Endothelial cell (in vitro differentiated cells): ENCODE measurements at places on chromosomes 6 and 20.

DNA sequence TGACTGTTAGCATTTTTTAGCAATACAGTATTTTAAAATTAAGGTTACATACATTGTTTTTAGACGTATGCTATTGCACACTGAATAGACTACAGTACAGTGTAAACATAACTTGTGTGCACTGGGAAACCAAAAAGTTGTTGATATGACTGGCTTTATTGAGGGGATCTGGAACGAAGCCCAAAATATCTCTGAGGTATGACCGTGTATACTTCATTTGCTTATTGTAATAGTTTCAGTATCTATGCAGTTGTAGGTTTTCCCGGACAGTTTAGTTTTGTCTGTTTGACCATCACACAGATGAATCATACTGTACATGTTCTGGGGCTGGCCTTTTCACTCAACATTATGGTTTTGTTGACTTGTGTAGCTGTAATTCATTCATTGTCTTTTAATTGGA is 6.9 kb upstream of the ZBTB12 start:
- DNase-seq, result no peak

- DNase-seq, result no peak
Measured at GRCh38 chr20:57815405-57815804, 105.6 kb upstream of the PMEPA1 start.

- DNase-seq, result peak; percentile 87
Measured at GRCh38 chr6:39302669-39303424, 11.4 kb downstream of the KCNK17 start.

- peak; percentile 93 for DNase-seq
Measured at GRCh38 chr20:10219452-10219791, 792 bp downstream of the SNAP25 start.

DNA sequence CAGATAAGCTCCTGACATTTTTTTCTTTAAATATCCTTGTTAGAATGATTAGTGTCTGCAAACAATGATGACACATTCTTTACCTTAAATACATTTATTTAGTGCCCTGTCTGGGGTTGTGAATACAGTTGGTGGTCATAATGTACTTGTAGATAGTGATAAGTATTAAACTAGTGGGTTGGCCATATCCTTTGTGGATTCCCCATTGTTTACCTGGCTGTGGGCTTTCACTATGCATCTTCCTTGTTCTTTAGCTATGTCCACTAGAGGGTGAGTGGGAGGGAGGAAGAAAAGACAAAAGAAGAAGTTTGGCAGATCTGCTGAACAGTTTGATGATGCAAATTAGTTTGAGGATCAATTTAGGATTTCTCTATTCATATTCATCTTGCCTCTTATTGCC is 15.7 kb downstream of the HS3ST5 start:
- no peak for DNase-seq

DNA sequence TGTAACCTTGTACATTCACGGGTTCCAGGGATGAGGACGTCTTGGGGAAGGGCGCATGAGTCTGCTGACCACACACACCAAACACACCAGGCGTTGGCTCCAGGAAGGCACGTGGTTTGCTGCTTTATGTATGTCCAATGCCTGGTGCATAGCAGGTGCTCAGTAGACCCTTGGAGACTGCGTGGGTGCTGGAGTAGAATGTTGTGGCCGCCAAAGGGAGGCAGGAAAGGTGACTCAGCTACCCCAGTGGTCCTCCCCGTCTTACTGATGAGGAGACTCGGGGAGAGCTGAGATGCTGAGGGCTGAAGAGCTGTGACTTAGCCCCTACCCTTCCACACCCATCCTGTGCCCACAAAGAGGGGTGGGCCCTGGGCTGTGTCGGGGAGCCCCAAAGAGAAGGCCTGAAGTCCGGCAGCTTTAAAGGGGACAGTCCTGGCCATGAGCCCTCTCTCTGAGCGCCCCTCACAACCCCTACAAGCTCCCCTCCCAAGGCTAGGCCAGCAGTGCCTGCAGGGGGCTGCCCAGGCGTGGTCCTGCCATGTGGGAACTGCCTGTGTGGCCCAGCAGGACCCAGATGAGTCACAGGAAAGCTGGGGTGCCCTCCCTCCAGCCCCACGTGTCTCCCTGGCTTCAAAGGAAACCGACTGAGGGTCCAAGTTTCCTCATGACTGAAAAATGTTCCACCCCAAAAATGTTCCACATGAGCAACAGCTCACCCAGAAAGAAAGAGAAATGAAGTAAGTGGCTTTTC is 28.0 kb upstream of the PTGIS start:
- no peak for DNase-seq

GRCh38 chr6:6052216-6052615 is 45.5 kb upstream of the NRN1 start:
- DNase-seq, result no peak

GRCh38 chr6:56902641-56903464 is 52.1 kb upstream of the BEND6 start:
- DNase-seq, result no peak

- DNase-seq, result no peak
Measured at GRCh38 chr6:31972709-31973350, 892 bp upstream of the DXO start.

DNA sequence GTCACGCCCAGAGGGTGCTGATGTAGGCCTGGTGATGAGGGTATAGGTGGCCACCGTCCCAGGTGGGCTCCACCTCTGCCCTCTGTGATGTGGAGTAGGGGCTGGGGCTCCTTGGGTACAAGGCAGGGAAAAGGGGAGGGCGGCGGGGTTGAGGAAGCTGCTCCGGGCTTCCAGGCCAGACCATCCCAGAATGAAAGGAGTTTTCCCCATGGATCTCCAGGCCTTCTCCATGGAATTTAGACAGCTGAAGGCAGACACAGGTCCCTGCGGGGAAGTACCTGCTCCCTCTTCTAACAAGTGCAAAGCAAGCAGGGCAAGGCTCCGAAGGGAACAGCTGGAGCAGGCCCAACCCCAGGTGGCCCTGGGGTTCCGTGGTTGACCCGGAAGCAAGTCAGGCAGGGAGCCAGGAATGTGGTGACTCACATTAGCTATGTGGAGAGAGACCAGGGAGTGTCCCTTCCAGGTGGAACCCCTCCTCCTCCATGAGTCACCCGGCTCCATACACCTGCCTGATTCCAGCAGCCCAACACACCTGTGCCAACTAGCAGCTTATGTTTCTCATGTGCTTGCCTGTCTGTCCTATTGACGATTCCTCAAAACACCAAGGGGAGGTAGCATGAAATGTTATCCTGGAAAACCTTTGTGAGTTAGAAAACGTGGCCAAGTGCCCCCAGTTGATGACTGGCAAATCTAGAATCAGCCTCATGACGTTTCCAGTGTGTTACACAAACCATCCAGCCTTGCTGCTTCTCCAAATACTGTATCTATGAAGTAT is 59.7 kb upstream of the SNX9 start:
- DNase-seq, result no peak

GRCh38 chr6:157469378-157469777 is 88.4 kb downstream of the ZDHHC14 start:
- DNase-seq, result no peak

DNA sequence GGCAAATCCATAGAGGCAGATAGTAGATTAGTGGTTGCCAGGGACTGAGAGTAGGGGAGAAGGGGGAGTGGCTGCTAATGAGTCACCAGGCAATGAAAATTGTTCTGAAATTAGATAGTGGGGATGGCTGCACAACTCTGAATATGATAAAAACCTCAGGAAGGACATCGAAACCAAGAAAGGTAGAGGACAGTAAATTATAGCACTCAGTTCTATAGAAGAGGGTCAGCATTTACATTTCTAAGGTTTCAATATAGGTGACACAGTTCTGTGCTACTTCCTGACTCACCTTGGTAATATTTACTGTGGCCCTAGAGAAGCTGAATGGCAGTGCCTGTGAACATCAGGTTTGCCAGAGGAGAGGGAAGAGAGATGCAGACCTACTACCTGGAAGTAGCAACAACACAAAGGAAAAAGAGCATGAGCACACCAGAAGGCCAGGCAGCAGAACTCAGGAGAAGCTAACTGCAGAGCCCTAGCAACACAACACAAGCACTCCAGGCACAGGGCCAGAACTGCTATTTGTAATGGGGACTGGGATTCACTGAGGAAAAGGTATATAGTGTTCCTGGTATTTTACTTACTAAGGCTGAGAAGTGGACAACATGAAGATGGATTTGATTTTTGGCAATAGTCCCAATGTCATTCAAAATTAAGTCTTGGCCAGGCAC is 75.9 kb downstream of the PLCG1 start:
- DNase-seq, result no peak

- DNase-seq, result no peak
Measured at GRCh38 chr6:107192830-107193229, 77.5 kb upstream of the BEND3 start.

GRCh38 chr6:153096792-153097191 is 34.3 kb downstream of the RGS17 start:
- no peak for DNase-seq

- DNase-seq, result no peak
Measured at GRCh38 chr6:927157-927556, 234.2 kb upstream of the EXOC2 start.

GRCh38 chr20:35271904-35272303 is 6.0 kb downstream of the MMP24OS start:
- DNase-seq, result no peak

- DNase-seq, result no peak
Measured at GRCh38 chr6:36018339-36018738, 6.1 kb downstream of the SLC26A8 start.

GRCh38 chr20:24565835-24566351 is 96.5 kb downstream of the SYNDIG1 start:
- no peak for DNase-seq

GRCh38 chr6:27630727-27631608 is 158.1 kb upstream of the ZNF184 start:
- peak; percentile 69 for DNase-seq

GRCh38 chr6:24694198-24694597 is 24.8 kb downstream of the C6orf62 start:
- no peak for DNase-seq

DNA sequence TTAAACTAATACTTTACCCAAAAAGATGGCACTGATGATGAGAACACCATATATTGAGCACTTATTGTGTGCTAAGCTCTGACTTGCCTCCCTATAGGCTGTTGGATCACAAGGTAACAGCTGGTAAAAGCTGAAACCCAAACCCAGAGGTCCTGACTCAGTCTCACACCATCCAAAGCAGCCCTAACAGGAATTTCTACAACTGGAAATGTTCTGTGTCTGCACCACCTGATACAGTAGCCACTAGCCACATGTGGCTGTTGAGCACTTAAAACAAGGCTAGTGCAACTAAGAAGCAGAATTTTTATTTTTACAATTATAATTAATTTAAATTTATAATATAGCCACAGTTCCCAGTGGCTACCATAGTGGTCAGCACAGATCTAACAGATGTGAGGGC is 15.6 kb upstream of the MATN4 start:
- DNase-seq, result no peak

DNA sequence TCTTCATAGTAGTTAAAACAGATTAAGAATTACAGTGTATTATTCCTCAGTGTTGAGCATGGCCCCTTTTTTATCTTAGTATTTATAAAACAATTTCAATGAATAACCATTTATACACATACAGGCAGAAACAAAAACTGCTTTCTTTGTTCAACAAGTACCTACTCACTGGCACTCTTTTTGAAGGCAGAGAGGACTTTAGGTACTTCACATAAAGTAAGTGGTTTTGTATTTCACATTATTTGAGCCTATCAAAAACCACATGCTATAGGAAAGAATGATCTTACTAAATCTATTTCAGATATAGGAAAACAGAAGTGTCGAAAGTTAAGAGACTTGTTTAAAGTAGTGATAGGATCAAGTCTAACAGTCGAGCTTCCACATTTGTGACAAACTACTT is 73.8 kb downstream of the PRKN start:
- no peak for DNase-seq

DNA sequence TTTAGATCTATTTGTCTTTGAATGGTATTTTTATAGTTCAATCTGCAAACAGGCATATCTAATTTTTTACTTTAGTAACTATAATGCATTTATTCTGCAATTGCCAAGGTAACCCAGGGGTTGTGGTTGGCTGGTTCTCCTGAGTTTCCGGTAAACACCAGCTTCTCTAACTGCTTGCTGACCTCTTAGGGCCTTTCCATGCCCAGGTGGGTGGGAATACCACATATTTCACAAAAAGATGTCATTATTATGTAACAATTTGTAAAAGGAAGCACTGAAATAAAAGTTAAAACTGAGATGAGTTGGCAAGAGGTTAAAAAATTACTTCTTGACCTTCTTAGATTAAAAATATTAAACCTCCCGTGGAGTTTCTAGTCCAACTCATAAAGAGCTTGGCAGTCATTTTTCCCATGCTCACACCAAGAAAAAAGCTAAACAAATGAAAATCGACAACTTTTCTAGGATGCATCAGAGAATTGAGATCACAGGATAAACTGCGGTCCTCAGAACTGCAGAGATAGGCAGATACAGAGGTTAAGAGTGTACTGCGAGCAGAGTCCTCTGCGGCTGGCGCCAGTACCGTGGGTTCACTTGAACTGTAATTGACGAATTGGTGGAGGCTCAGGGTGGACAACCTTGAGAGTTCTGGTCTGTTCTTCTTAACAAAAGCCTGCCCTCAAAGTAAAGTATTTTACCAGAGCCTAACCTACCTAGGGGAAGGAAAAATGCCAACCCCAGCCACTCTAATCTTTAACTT is 2.2 kb upstream of the VNN1 start:
- DNase-seq, result no peak

DNA sequence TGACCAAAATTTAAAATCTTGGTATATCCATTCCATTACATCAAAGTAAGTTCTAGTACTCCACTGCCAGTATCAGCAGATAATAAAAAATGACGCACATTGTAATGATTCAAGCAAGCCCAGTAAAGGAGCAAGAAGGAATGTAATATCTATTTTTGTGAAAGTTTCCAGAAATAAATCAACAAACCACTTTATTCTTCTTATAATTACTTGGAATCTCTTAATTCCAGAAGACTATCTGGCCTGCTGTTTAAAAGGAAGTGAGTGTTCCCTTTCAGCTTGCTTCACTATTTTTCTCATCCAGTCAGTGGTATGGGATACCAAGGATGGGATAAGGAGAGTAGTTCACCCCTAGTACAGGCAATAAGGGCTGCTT is 42.2 kb upstream of the DSE start:
- DNase-seq, result no peak
